ENCODE measurements at places on chromosomes 3 and 15.
A peak's percentile ranks its signal among the peaks of the same experiment; 100 is the strongest.

DNA sequence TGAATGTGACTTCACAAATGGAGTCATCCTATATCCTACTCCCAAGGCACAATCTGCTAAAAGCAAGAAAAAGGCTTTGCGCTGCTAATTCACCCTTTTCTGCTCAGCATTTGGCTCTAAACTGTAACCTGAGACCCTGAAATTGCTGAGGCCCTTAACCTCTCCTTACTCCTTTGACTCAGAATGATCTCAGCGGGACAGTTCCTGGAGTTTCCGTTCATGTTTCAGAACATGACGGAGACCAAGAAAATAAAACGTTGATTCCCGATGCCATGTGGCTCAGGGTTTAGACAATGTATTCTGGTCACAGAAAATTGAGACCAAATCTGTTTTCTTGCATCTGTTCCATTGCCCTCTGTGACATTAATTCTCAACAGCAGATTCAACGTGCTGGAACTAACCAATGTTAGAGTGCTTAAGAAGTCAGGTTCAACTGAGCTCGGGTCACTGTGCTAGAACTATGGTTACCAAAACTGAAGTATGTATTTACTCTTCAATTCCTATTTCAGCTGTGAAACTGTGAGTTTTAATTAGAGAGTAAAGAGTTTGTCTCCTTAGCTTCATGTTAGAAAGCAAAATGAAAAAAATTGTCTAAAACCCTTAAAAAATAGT, 45.4 kb upstream of the TMC3 start:
- DNase-seq = peak; percentile 3

GRCh38 chr15:70604666-70605315, 158.6 kb downstream of the UACA start:
- peak; percentile 56 for DNase-seq

DNA sequence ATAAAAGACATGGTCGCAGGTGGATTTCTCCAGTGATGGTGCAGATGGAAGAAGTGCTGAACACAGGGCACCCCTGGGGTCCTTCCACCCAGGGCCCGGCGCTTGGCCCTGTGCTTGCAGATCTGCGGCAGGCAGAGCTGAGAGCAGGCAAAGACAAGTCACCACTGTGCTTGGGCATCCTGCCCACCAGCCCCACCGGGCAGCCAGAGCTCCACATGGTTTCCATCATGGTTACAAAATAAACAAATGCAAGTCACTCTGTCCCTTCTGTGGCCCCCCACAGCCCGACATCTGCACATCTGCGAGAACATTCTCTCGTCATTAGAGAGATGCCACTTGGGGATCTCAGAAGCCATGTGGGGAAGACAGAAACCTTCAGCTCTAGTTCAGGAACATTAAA, 37.6 kb upstream of the SFMBT1 start:
- peak; percentile 25 for DNase-seq

GRCh38 chr3:6351752-6352151, 509.2 kb upstream of the GRM7 start:
- DNase-seq = no peak

DNA sequence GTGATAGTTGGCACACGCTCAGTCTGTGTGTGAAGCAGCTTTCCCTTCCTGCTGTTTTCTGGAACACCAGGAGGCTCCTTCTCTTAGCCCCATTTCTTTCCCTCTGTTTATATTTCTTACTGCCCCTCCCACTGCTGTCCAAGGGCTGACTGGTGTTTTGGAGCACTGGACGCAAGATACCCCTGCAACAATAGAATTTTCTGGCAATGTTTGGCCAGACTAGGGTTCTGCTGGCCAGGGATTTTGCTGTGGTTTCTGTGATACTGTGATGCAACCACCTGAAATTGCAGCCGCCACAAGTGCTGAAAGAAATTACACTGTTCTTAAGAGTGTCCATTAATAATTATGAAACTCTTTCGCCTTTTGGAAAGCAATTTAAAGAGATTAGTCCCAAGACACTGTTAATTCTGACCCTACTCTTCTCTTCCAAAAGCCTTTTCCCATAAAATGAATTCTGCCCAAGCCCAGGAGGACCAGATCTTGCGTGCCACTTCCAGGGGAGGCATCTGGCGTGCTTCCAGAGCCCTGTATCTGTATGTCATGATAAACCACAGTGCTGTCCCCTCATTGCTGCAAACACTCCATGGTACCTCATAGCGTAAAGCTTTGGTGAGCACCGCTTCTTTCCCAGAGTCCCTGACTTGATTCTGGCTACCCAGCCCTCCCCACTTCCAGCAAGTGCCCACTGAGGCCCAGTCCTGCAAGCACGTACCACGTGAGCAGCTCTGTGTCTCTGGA, 159.4 kb upstream of the CHRM5 start:
- no peak for DNase-seq

DNA sequence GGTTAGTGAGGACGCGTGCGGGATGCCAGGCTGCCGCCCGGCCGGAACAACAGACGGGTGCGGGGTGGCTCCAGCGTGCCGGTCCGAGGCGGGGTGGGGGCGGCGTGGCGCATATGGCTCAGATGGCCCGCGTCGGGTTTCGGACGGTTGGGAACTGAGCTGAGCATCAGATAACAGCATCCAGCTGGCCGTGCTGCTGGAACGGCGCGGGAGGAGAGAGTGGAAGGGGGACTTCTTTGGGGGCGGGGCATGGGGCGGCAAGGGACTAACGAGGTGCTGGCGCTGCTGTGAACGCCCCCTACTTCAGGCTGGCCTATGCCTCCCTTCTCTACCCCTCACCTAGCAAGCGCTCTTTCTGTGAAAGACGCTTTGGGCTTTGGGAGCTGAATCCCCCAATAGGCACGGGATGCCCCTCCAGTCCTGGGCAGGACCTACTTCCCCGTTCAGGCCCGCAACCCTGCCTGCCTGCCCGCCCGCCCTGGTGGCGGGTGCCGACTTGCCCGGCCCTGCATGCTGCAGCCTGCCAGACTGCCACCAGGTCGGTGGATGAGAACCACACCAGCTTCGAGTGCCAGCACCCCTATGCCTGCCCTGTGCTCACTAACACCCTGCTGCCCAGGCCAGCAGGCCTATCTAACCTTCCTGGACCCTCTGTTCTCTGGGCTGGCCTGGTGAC, 542 bp downstream of the INKA1 start:
- peak; percentile 54 for DNase-seq

- peak; percentile 43 for DNase-seq
These were observed 5.1 kb upstream of the SLC27A2 start for GRCh38 chr15:50176869-50177268.

DNA sequence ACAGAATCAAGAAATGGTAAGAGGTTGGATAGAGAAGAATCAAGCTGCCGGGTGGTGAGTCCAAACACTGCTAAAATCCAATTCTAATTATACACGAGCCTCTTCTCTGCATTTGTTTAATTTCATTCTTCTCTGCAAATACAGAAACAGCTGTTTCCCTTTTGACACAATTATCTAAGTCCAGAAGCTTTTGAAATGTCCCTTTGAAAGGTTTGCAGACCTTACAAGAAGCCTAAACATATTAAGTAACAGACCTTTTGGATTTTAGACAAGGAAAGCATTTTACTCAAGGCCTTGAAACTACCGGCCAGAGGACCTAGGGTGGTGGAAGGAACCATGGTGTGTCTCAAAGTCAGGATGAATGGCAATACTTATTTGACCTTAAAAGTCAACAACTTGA, 403.8 kb upstream of the ADAMTS9 start:
- no peak for DNase-seq

DNA sequence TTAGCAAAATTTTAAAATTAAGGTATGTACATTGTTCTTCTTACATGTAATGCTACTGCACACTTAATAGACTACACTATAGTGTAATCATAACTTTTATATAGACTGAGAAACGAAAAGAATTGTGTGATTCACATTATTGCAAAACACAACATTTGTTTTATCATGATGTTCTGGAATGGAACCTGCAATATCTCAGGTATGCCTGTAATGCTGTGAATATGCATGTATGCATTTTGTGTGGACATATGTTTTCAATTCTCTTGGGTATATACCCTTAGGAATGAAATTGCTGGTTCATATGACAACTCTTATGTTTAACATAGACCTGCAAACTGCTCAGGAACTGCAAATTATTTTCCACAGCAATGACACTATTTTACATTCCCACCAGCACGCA, 38.6 kb upstream of the TJP1 start:
- no peak for DNase-seq

GRCh38 chr3:19331931-19332330, 183.6 kb downstream of the KCNH8 start:
- DNase-seq = no peak

DNA sequence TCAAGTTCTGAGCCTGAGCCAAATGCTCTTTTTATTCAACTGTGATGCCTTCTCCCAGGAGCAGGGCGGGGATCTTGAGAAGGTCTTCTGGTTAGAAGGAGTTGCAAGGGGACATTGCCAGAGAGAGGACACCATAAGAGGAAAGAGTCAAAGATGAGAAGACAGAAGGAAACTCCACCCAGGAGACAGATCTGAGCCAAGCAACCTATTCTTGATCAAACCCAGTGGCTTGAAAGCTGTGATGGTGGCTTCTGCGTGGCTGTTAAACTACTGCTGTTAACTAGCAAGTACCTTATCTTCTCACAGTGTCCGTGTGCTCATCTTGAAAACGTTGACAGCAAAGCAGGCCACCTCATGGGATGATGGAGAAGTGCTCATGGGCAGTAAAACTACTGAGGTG, 19.8 kb upstream of the AGBL1 start:
- no peak for DNase-seq

DNA sequence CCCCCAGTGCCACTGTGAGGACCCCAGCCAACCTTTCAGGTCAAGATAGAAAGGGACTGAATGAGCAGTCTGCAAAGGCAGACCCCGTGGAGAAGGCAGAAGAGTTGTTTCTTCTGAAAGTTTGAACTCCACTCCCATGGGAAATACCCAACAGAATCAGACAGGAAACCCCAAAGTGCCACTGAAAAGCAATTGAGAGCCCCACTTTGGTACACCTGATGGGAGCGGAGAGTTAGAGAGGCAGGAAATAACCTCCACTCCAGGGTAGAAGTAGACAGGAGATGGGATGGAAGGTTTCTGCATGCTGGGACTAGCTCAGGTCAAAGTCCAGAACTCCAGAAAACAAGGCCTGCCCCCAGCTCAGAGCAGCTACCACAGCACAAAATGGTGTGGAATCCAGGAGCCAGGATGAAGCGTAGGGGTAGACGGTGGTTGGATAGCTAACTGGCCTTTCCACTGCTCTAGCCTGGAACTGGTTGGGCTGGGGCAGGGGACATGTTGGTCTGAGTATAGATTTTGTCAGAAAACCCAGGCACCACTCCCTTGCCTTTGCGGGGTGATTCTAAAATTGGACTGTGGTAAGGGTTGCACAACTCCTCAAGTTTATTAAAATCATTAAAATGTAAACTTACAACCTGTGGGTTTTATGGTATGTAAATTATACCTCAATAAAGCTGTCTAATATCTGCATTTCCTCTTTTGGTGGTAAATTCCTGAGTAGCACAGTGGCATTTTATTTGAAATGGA, 1.9 kb upstream of the RAB43 start:
- DNase-seq = peak; percentile 26

DNA sequence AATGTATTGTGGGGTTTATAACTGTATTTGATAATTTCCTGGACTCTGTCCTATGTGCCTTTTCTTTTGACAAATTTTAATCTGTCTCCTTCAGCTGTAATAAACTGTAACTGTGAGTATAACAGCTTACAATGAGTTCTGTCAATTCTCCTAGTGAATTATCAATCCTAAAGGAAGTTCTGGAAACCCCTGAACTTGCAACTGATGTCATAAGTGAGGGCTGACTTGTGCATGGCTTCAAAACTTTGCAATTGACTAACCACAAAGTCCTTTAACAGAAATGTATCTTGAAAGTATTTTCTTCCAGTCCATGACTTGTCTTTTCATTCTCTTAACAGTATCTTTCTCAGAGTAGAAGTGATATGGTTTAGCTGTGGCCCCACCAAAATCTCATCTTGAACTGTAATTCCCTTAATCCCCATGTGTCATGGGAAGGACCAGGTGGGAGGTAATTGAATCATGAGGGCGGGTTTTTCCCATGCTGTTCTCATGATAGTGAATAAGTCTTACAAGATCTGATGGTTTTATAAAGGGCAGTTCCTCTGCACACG, 108.3 kb downstream of the TFDP2 start:
- no peak for DNase-seq

DNA sequence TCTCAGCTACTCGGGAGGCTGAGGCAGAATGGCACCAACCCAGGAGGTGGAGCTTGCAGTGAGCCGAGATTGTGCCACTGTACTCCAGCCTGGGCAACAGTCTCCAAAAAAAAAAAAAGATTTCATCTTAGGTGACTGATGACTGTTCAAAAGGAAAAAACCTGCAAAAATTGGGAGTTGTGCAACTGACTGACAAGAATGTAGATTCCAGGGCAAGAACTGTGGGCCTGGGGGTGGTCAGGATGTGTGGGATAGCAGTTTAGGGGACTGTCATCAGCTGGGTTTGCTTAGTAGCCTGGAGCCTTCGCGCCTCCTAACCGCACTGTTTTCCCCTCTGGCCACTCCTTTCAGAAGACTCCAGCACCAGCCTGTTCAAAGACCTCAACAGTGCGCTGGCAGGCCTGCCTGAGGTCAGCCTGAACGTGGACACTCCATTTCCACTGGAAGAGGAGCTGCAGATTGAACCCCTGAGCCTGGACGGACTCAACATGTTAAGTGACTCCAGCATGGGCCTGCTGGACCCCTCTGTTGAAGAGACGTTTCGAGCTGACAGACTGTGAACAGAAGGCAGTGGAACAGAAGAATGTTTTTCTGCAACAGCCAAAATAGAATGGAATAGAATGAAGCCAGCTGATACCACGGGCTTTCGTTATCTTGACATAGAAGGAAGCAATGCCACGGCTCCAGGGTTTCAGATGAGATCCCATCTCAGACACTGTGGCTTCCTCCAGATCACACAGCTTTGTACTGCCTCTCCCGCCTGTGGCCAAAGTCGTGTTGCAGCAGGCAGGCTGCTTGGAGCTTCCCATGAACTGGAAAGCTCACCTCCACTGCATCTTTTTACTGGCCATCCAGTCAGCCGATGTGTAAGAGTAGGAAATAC, 75.3 kb upstream of the BLM start:
- DNase-seq = no peak

DNA sequence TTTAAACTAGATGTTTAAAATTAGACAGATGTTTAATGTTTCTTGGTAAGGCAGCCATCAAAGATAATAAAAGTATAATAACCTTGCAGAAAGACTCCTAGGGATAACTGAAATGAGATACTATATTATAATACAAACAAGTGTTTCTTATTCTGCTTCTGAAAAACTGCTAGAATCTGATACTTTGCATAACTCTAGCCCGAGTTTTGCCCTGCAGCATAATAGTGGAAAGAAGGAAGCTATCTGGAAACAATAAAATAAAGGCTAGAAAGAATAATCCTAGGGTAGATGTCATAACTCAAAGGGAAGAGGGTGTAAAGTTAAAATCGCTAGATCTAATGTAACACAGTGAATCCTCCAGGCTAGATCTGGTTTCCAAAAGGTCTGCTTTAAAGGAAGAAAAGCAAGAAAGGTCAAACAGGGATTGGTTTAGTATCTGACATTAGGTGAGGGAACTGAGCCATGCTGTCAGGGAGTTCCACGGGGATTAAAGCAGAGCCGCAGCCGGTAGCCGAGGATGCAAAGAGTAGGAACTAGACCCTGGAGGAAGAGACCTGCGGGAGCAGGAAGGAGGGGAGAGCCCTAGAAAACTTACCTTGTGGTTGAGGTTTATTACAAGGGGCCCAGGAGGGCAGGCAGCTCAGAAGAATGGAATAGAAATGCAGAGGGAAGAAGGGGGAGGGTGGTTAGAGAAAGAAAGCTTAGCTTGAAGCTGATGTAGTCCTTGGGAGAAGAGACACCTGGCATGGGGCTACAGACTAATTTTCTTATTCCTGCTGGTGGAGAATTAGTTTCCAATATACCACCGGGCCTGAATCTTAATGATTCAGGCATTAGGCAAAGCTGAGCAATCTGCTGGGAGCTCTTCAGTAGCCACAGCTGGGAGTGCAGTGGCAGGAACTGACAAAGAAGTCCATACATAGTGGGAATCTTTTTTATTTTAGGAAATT, 46.1 kb upstream of the TUSC7 start:
- DNase-seq = no peak
